Left colon (tissue), 2 donors: ENCODE measurements at places on chromosomes 4 and X. TPM values are rescaled to one million over a fixed set of nuclear protein-coding genes. Genes with fewer than 3 reads are reported as not detected.

PPM1K gene
- total RNA-seq = 4.7 TPM

RBM47 gene
- total RNA-seq = 304 TPM

HHIP gene
- 4.9 TPM for total RNA-seq

NMU gene
- total RNA-seq = 0.67 TPM

TDO2 gene
- total RNA-seq = not detected

CXCL10 gene
- total RNA-seq = 2.5 TPM

IBSP gene
- not detected for total RNA-seq

SYNPO2 gene
- 11.8 TPM for total RNA-seq

ARX gene
- 1.1 TPM for total RNA-seq

ACE2 gene
- 19.3 TPM for total RNA-seq

TRPC5OS gene
- not detected for total RNA-seq

NEXMIF gene
- total RNA-seq = 1.0 TPM

CT45A1 gene
- not detected for total RNA-seq

SPINK2 gene
- not detected for total RNA-seq

CXorf66 gene
- total RNA-seq = not detected

TAB3 gene
- total RNA-seq = 21.8 TPM

TEX11 gene
- 1.0 TPM for total RNA-seq
